ENCODE measurements at places on chromosomes 3 and 15.

DNA sequence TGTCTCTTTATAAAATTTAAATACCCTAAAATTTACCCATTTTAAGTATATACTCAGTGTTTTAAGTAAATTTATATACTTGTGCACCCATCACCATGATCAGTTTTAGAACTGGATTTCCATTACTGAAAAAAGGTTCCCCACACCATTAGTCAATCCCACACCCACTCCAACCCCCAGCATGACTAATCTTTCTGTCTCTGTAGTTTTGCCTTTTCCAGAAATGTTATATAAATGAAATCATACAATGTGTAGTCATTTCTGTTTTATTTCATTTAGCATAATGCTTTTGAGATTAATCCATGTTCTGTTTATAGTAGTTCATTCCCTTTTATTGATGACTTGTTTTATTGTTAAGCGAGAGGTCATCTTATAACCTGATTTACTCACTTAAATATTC is 66.1 kb upstream of the LIMD1 start:
- no peak for DNase-seq

DNA sequence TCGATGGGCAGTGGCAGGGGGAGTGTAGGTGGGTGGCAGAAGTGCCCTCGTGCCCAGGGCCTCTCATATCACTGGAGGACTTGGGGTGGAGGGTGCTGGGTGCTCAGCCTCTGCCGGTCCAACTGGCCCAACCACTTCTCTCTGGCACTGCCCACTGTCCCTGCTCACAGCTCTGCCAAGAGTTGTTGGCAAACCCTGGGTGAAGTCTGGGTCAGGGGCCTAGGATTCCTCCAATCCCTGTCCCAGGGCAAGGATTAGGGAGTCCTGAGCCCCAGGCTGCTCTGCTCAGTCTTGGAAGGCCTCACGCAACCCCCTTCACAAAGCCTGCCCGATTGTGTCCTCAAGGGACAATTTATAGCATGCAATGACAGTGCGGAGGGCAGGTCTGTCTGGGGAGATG is 5.2 kb upstream of the PRKCD start:
- DNase-seq: no peak

GRCh38 chr3:193851428-193851847 is 258.4 kb downstream of the OPA1 start:
- no peak for DNase-seq

DNA sequence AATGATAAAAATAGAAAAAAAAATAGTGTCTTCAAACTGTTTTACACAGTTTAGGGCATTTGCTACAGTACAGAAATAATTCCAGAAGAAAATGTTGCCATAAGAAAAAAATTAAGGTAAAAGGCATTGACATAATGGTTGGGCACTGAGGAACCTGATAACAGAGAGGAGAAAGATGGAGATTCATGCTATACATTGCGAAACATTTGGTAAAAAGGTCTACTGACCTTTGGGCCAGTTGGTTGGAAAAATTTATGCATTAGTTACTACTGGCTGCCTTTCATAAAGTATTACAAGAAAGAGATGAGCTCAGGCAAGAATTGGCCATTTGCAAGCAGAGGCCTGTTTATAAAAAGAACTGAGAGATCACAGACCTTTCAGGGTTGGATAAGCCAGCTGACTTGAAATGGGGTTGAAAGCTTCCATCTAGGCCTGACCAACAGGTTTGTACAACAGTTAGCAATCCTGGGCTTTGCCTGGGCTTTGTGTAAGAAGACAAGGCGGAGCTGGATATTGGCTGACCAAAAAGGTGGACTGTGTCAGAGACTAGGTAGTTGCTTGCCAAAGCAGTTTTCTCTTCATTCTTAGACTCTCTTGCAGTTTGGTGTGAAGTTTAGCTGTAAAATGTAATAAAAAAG is 166.6 kb upstream of the MCTP2 start:
- DNase-seq: no peak

DNA sequence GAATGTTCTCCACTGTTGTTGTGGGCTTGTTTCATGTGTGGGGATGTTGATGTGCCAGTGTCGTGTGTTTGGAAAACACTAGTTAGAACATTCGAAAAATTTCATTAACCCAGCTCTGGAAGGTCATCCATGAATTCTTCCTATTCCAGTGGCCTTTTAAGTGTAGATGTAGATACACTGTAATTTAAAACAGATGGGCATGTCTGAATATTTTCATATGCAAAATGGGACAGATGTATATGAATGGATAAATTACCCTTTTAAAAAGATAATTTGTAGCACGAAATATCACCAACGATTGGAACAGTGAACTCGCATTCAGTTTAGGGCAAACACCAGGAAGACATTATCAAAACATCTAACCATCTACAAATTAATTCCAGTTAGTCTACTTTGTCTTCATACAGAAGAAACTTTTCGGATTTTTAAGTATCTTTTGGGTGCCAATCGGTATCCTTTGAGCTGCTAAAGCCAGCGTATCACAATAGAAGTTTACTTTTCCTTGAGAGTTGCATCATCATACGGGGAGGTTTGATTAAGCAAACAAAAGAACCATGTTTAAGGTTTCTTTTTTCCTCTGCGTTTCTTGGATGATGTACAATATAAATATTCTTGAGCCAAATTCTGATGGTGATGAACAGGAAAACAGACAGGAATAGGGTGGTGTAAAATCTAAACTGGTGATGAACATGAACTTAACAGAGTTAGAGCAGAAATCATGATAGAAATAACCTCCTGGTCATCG is 528.1 kb downstream of the FOXP1 start:
- DNase-seq: no peak

- DNase-seq: no peak
Measured at GRCh38 chr3:180983136-180983535, 6.4 kb downstream of the DNAJC19 start.

DNA sequence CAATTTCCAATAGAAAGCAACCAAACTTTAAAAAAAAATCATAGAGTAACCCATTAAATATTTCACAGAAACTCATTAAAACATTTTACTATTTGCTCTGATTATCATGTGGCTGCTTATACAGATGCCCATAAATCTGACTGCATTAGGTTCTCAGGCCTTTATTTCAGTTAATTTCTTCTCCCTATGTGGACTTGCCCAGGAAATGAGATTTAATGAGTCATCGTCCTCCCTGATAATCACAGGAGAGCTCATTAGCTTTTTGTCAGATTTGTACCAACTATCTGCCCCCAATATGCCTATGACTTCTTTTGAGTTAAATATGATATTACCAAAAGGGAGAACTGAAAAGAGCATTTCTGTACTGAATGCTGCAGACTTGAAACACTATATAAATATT is 168.0 kb downstream of the FOXB1 start:
- DNase-seq: no peak
